ENCODE measurements at places on chromosomes 6 and 20. TPM values are rescaled to one million over a fixed set of nuclear protein-coding genes. Genes with fewer than 3 reads are reported as not detected.

DNA sequence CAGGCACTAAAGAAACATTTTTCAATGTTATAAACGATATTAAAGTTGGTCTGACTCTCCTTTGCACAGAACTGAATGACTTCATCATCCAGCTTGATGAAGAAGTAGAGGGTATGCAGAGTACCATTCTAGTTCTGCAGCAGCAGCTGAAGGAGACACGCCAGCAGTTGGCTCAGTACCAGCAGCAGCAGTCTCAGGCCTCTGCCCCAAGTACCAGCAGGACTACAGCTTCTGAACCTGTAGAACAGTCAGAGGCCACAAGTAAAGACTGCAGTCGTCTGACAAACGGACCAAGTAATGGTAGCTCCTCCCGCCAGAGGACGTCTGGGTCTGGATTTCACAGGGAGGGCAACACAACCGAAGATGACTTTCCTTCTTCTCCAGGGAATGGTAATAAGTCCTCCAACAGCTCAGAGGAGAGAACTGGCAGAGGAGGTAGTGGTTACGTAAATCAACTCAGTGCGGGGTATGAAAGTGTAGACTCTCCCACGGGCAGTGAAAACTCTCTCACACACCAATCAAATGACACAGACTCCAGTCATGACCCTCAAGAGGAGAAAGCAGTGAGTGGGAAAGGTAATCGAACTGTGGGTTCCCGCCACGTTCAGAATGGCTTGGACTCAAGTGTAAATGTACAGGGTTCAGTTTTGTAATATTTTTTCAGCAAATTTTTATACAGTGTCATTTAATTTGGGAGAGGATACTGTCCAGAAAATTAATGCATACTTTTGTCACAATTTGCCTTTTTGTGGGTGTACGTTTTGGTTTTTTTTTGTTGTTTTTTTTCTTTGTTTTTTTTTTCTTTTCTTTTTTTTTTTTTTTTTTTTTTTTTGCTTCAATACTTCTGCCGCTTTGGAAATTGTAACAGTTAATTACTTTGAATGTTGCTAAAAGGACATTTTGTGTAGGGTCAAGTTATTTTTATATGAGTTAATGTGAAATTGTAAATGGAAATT, 6.6 kb upstream of the ACAT2 start:
- DNase-seq: no peak
- no peaks in the 10 kb centered on the region for H3K27me3 ChIP-seq
- no peak overlapping the region for H3K27ac ChIP-seq
- peaks cover 2% of the 10 kb centered on the region for H3K4me1 ChIP-seq

DNA sequence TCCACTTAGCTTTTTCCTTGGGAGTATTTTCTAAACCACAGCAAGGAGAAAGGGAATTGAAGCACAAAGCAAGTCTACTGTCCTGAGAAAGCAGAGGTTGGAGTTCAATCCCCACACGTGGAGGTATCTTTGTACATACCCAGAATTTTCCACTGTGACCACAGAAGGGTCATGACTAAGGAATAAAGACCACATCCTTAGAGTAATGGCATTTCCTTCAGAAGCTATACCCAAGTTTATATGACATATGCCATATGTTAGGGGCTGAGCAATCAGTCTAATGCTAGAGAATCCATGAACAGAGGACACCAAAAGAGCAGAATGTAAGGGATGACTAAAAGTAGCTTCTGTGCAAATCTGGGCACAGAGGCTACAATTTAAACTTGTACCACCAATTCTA, 46.4 kb downstream of the ATG5 start:
- DNase-seq: no peak
- H3K36me3 ChIP-seq: no peaks in the 10 kb centered on the region
- H3K27ac ChIP-seq: no peak overlapping the region
- H3K4me3 ChIP-seq: no peak overlapping the region
- H3K27me3 ChIP-seq: no peaks in the 10 kb centered on the region
- H3K4me1 ChIP-seq: no peaks in the 10 kb centered on the region

The HLA-C gene
- 895 TPM for total RNA-seq

The KCNK17 gene
- total RNA-seq: 0.36 TPM

GRCh38 chr20:63930971-63931553, 25.2 kb downstream of the UCKL1 start:
- H3K4me3 ChIP-seq: no peak overlapping the region
- H3K27ac ChIP-seq: no peak overlapping the region
- no peaks in the 10 kb centered on the region for H3K4me1 ChIP-seq
- no peak for DNase-seq

The HTR1B gene
- not detected for total RNA-seq

GRCh38 chr6:111417946-111418345, 65.1 kb downstream of the REV3L start:
- no peaks in the 10 kb centered on the region for H3K36me3 ChIP-seq
- no peak overlapping the region for H3K4me3 ChIP-seq
- no peak for DNase-seq
- peaks cover 7% of the 10 kb centered on the region for H3K4me1 ChIP-seq
- H3K27ac ChIP-seq: no peak overlapping the region

The BHLHE23 gene
- not detected for total RNA-seq

The MOCS1 gene
- total RNA-seq: 28.5 TPM

DNA sequence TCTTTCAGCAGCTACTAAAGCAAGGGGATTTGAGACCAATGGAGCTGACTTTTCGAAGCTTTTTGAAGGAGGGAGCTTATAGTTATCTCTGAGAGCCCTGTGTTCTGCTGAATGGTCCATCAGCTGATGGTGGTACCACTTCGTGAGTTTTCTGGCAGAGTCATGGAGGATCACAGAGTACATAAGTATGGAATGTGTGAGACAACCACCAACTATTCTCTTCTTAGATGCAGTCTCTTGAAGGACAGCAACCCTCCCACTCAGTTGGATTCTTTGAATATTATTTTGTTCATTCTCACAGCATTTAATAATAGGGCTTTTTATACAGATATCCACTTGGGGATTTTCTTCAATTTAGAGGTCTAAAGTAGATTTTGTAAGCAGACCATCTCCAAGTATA, 75.3 kb downstream of the ELOVL2 start:
- no peaks in the 10 kb centered on the region for H3K27me3 ChIP-seq
- H3K36me3 ChIP-seq: no peaks in the 10 kb centered on the region
- no peak for DNase-seq
- H3K4me3 ChIP-seq: no peak overlapping the region

The C6orf118 gene
- total RNA-seq: not detected

- H3K27ac ChIP-seq: no peak overlapping the region
- H3K36me3 ChIP-seq: no peaks in the 10 kb centered on the region
- no peaks in the 10 kb centered on the region for H3K27me3 ChIP-seq
Observed at GRCh38 chr6:150713931-150714330, 114.2 kb downstream of the PLEKHG1 start.

DNA sequence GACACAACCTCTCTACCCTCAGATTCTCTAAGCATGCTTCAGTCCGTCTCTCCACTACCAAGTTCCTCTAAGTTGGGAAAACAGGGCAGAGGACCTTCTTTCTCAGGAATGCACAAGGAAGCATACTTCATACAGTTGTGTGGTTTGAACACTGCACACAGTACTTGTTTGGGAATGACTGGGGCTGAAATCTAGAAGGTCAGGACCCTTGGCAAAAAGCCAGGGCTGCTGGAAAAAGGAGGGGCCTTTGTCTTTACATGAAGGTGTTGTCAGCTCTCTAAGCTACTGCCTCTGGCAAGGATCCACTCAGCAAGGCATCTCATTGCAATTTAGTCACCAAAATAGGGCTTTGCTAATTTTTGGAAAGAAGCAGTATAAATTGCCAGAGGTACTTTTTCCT, 20.7 kb upstream of the HEY2 start:
- no peaks in the 10 kb centered on the region for H3K36me3 ChIP-seq
- H3K27ac ChIP-seq: no peak overlapping the region
- H3K4me3 ChIP-seq: no peak overlapping the region

- H3K36me3 ChIP-seq: no peaks in the 10 kb centered on the region
- H3K4me1 ChIP-seq: no peaks in the 10 kb centered on the region
- no peak for DNase-seq
- H3K27ac ChIP-seq: no peak overlapping the region
- no peaks in the 10 kb centered on the region for H3K27me3 ChIP-seq
Observed at GRCh38 chr6:135739288-135739687, 112.2 kb upstream of the PDE7B start.

The TMEM200A gene
- total RNA-seq: 34.8 TPM

- no peaks in the 10 kb centered on the region for H3K36me3 ChIP-seq
- H3K4me1 ChIP-seq: no peaks in the 10 kb centered on the region
- no peak for DNase-seq
- no peaks in the 10 kb centered on the region for H3K27me3 ChIP-seq
- H3K27ac ChIP-seq: no peak overlapping the region
- no peak overlapping the region for H3K4me3 ChIP-seq
Observed at GRCh38 chr6:130513770-130514169, 148.0 kb downstream of the TMEM200A start.

The TMEM217 gene
- total RNA-seq: not detected

The TUBE1 gene
- 28.0 TPM for total RNA-seq

DNA sequence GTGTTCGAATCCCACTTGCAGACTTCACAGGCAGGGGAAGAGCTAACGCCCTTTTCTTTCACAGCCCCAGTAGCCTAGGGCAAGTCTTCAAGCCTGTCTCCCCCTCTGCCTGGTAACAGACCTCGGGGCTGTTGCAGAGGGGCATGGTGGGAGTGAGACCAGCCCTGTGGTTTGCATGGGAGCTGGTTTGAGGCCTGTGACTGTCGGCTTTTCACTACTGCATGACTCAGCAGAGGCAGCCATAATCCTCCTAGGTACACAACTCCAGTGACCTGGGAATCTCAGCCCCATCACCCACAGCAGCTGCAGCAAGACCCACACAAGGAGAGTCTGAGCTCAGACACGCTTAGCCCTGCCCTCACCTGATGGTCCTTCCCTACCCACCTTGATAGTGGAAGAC, 55.3 kb upstream of the POPDC3 start:
- H3K36me3 ChIP-seq: no peaks in the 10 kb centered on the region
- no peak overlapping the region for H3K27ac ChIP-seq
- no peaks in the 10 kb centered on the region for H3K27me3 ChIP-seq

The PSMB1 gene
- 129 TPM for total RNA-seq

DNA sequence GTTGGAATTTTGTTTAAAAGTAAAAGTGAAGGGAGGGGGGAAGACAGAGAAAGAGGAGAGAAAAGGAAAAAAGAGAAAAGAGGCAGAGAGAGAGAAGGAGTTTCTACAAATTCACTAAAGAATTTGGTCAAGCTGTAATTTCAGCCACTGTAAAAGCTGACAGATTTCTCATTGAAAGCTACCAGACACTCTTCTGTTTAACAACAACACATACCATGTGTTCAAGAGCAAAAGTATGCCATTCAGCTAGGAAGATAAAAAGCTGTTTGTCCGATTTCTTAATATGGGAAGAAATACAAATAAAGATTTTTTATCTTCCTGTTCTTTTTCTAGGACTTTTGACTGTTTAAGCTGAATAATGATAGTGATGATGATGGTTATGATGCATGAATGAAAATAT, 204.8 kb upstream of the RSPO3 start:
- H3K27me3 ChIP-seq: no peaks in the 10 kb centered on the region
- no peak overlapping the region for H3K4me3 ChIP-seq
- no peaks in the 10 kb centered on the region for H3K36me3 ChIP-seq
- H3K4me1 ChIP-seq: no peaks in the 10 kb centered on the region

GRCh38 chr20:57409672-57410397, 18.6 kb downstream of the RBM38 start:
- no peak overlapping the region for H3K27ac ChIP-seq
- DNase-seq: no peak
- H3K4me1 ChIP-seq: peaks cover 6% of the 10 kb centered on the region
- no peak overlapping the region for H3K4me3 ChIP-seq
- H3K27me3 ChIP-seq: no peaks in the 10 kb centered on the region
- H3K36me3 ChIP-seq: no peaks in the 10 kb centered on the region

DNA sequence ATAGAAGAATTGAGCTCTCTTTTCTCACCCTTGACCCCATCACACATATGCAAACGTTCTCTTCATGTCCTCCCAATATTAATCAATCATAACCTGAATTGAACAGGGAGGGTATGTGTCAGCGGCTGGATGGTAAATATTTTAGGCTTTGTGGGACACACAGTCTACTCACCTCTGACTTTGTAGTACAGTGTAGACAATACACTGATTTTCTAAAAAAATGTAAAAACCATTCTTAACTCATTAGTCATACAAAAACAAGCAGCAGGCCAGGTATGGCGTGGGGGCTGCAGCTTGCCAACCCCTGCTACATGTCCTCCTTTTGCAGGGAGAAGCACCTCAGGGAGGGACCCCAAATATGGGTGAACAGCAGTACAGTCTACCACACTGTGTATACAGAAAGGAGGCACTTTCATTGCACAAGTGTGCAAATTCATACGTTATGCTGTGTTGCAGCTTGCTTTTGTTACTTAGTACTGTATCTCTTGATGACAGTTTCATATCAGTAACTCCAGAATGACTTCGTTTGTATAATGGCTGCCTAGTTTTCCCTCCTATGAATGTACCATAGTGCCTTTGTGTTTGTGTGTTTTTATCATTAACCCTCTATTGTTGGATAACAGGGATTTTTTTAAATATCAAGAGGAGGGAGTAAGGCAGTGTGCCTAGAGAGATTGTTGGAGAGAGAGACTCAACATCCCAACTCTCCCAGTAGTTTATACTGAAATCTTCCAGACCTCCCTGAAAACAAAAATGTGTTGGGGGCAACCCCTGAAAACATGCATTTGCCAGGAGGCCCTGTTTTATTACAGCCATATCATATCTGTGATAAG, 214.3 kb downstream of the ZMYND8 start:
- no peaks in the 10 kb centered on the region for H3K36me3 ChIP-seq
- no peaks in the 10 kb centered on the region for H3K4me1 ChIP-seq
- no peak overlapping the region for H3K4me3 ChIP-seq
- H3K27ac ChIP-seq: no peak overlapping the region

- no peaks in the 10 kb centered on the region for H3K27me3 ChIP-seq
- peaks cover 44% of the 10 kb centered on the region for H3K4me1 ChIP-seq
- no peak for DNase-seq
- no peak overlapping the region for H3K27ac ChIP-seq
- no peak overlapping the region for H3K4me3 ChIP-seq
- no peaks in the 10 kb centered on the region for H3K36me3 ChIP-seq
Observed at GRCh38 chr6:42932412-42932811, 3.1 kb downstream of the CNPY3 start.

DNA sequence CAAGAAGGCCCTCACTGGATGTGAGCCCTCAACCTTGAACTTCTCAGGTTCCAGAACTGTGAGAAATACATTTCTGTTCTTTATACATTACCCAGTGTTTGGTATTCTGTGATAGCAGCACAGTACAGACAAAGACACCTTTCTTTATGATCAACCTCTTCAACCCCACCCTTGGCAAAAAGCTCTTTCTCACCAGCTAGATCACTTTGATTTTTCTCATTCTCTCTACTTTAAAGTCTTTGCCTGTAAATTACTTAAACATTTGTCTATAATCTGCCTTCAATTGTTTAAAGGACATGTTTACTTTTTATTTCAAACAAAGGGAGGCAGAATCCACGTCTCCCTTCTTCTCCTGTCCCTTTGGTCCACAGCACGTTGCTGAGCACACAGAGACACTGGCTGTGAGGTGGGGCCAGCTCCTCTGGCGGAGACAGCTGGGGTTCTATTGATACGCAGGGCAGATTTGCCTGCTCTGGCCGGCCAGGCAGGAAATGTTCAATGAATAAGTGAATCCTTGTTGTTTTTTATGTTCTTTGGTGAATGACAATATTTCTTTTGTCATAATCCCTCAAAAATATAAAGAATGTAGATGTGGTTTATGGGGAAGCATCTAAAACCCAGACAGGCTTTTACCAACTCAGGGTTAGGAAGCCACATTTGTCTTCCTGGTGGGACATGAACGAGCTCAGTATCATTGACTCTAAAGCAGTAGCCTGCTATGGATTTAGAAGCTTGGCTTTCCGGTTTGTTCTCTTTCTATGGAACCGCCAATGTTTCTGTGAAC, 52.9 kb downstream of the NEDD9 start:
- no peaks in the 10 kb centered on the region for H3K4me1 ChIP-seq
- H3K4me3 ChIP-seq: no peak overlapping the region
- H3K27ac ChIP-seq: no peak overlapping the region
- H3K36me3 ChIP-seq: no peaks in the 10 kb centered on the region

- H3K27ac ChIP-seq: no peak overlapping the region
- peaks cover 83% of the 10 kb centered on the region for H3K27me3 ChIP-seq
- no peaks in the 10 kb centered on the region for H3K36me3 ChIP-seq
- no peak for DNase-seq
- no peaks in the 10 kb centered on the region for H3K4me1 ChIP-seq
Observed at GRCh38 chr6:104943781-104944180, 13.1 kb upstream of the LIN28B start.

Data from adrenal gland (tissue), 19 donors.